ENCODE measurements at places on chromosomes 3 and 15. TPM values are rescaled to one million over a fixed set of nuclear protein-coding genes. Genes with fewer than 3 reads are reported as not detected.

The PLA2G4D gene
- polyA plus RNA-seq, result 0.08 TPM

The ALS2CL gene
- 6.3 TPM for polyA plus RNA-seq

The CYP1A1 gene
- polyA plus RNA-seq, result not detected

The SOX14 gene
- not detected for polyA plus RNA-seq

The ACOX2 gene
- polyA plus RNA-seq, result 23.0 TPM

The GOLGA6L2 gene
- not detected for polyA plus RNA-seq

The LIPH gene
- 0.25 TPM for polyA plus RNA-seq

The LMOD3 gene
- polyA plus RNA-seq, result 163 TPM

The SYNM gene
- polyA plus RNA-seq, result 79.5 TPM

DNA sequence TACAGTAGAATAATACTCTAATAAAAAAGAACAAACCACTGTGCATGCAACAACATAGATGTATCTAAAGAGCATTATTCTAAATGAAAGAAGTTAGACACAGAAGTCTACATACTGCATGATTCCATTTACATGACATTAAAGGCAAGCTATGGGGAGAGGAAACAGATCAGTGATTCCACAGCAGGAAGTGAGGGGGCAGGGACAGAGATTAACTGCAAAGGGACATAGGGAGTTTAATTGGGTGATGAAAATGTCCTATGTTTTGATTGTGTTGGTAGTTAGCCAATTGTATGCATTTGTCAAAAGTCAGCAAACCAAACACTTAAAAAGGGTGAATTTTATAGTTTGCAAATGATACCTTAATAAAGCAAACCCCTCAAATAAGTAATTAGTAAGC is 13.8 kb downstream of the CRYGS start:
- no peak for DNase-seq

GRCh38 chr3:12194669-12195161 is 36.0 kb upstream of the TIMP4 start:
- no peak for DNase-seq

- DNase-seq, result peak; percentile 3
Measured at GRCh38 chr3:148044151-148044550, 635.0 kb downstream of the ZIC1 start.

DNA sequence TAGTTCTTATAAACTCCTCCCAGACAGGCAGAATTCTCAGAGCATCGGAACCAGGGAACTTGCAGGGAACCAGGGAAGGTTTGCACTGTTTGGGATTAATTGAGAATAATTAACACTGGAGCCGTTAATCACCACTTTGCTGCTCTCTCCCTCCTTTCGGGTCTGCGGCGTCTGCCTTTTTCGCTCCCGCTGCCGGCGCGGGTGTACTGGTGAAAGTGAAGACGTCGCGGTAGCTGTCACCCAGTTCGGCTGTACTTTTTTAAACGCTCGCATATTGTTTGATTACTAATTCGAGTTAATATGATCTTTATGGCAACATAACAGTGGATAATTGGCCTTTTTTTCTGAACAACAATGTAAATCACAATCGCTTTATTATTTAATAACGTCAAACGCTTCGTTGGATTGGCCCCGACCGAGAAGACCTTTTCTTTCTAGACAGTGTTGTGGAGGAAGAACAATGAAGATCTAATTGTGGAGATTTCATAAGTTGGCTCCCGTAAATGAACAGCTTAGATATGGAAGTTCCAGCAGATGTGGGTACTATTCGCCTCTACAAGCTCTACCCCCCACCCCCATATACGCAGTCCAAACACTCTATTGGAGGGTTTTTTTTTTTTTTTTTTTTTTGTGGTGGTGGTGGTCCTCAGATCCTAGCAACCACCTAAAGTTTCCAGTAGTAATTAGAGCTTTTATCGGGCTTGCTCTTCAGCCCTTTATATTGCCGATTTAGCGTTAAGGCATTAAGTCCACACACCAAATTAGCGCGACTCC is 12.7 kb downstream of the SOX2 start:
- DNase-seq, result no peak

DNA sequence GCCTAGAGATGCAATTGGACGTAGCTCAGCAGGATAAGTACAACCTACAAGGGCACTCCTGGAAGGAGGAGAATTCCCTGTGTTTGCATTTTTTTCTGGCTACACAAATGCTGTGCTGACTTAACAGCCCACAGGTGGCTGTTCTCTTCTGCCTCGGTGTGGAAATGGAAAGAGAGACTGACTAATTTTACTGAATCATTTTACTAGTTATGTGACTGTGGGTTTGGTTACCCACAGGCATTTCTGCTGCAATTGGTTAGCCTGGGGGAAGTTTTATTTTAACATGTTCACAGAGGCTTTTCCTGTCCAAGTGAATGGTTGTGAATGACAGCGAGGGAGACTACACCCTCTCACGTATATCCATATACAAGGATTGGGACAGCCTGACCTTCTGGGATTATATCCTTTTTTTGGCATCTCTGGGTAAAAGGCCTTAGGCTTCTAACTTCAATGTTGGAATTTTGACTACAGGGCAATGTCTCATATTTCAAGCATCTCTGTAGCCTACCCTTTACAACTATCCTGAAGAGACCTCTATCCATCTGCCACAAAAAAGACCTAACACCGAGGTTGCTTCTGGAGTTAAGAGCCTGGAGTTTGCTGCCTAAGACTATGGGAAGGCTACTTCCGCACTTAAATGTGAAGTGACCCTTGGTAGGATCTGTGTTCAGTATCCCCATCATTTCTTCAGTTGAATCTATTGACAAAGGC is 67.2 kb upstream of the TP63 start:
- DNase-seq, result no peak

DNA sequence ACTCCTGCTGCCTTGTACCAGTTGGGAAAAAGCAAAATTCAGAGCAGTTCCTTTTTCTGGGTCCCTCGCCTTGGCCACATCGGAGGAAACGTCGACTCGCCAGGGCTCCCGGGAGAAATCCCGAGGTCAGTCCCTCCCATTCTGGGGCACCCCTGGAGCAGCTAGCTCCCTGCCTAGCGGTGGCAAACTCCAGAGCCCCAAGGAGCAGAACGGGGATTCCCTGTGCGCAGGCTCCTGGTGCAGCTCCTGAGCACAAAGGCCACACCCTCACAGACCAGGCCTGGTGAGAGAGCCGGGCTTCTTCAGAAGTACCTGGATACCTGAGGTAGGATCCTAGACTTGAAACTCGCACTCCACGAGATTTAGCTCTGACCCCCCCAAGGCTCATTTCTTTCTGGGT is 2.6 kb downstream of the LRRC3B start:
- DNase-seq, result no peak

- no peak for DNase-seq
Measured at GRCh38 chr3:171230865-171231264, 204.3 kb upstream of the SLC2A2 start.

GRCh38 chr15:72740219-72740618 is 43.3 kb downstream of the ADPGK start:
- no peak for DNase-seq

DNA sequence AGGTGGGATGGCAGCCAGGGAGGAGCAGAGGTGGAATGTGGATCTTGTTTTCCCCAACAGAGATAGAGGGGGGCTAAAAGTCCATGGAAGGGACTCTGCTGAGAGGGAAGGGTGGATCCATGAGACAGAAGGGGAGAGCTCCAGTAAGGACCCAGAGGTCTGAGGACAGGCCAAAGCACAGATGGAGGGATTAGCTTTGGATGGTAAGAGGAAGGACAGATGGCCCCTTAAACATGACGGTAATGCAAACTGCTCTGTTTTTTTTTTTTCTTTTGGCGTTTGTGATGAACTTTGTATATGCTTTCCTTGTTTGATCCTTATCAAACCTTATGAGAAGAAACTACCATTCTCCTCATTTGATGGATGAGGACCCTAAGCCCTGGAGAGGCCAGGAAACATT is 96.2 kb downstream of the IGF1R start:
- DNase-seq, result no peak

- no peak for DNase-seq
Measured at GRCh38 chr3:65500398-65501306, 538.1 kb downstream of the MAGI1 start.

DNA sequence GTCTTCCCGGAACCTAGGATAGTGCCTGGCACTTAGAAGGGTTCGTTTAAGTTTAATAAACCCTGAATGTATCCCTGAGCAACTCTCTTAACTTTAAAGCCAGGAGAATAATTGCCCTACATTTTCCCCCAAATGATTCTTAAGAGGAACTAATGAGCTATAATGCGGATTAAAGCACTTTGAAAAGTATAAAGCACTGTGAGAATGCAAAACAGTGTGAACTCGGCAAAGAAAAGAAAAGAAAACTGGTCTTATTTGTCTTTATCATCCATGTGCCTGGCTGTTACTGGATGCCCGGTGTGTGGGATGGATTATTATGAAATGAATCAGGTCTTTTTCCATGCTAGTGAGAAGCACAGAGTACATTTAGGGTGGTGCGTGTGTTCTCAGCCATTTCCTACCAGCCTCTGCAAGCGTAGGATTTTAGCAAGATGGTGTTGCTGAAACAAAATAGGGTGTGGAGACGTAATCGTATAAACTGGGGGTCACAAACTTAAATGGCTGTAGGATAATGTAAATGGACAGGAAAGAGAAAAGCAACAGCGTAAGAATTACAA is 983 bp downstream of the KBTBD12 start:
- no peak for DNase-seq

GRCh38 chr3:198043119-198043518 is 83.1 kb downstream of the LMLN start:
- DNase-seq, result no peak

DNA sequence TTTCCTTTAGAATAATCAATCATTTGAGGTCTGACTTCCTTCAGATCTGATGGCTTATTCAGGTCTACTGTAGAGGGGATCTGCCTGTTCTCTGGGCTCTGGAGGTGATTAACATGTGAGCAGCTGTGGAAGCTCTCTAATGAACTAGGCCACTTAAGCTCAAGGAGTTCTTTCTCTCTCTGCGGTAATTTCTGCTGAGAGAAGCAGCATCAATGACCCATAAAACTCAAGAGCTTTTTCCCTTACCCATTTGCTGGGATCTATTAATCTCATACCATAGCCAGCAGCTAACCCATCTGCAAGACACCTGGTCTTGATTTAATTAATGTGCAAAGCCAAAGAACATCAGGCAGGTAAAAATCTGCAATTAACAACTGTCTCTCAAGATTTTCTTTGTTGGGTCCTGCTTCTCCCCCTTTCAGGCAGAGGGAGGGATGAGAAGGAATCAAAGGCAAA is 73.2 kb upstream of the DLG1 start:
- no peak for DNase-seq

DNA sequence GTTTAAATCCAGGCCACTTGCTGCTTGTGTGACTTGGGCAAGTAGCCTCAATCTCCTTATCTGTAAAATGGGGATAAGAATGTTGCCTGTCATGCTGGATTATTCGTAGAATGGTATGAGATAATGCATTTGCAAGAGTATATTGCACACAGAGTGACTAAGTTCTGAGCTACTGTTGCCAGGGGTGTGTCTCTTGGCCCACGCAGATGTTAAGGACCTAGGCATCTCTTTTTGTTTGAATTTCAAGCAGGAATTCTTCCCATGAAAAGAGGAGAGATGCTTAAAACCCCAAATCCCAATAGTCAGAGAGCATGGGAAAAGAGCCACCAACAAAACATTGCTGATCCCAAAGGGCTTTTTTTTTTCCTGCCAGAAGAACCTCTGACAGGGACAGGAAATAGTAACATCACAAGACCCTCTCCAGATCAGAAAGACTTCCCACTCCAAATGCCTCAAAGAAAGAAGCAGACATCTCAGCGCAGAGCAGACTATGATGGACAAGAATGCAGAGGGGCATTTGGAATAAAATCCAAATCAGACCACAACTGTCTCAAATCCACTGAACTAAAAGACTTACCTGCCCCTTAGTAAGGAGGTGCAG is 90.5 kb downstream of the MRPL46 start:
- DNase-seq, result no peak

DNA sequence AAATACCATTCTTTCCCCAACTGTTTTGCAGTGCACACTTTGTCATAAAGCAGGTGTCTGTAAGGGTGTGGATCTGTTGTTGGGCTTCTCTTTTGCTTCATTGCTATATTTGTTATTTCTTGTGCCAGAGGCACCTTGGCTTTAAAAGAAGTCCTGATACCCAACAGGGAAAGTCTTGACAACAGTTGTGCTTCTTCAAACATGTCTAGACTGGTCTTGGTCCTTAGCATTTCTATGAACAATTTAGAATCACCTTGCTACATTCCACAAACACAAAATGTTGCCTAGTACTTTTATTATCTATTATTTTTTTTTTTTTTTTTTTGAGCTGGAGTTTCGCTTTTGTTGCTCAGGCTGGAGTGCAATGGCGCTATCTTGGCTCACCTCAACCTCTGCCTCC is 233.7 kb downstream of the SLCO3A1 start:
- DNase-seq, result no peak

DNA sequence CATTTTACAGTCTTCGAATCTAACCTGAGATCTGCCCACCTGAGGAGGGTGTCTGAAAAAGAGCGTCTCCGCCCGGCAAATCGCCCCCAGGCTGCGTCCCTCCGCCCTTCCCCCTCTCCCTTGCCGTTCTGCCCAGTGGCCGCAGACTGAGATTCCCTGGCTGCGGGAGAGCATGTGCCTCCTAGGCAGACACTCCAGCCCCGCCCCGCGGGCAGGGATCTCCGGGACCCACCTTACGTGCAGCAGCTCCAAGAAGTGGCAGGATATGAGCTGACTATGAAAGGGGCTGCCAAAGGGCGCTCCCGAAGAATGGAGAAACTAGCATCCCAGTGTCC is 2.7 kb upstream of the WNT5A start:
- DNase-seq, result no peak

DNA sequence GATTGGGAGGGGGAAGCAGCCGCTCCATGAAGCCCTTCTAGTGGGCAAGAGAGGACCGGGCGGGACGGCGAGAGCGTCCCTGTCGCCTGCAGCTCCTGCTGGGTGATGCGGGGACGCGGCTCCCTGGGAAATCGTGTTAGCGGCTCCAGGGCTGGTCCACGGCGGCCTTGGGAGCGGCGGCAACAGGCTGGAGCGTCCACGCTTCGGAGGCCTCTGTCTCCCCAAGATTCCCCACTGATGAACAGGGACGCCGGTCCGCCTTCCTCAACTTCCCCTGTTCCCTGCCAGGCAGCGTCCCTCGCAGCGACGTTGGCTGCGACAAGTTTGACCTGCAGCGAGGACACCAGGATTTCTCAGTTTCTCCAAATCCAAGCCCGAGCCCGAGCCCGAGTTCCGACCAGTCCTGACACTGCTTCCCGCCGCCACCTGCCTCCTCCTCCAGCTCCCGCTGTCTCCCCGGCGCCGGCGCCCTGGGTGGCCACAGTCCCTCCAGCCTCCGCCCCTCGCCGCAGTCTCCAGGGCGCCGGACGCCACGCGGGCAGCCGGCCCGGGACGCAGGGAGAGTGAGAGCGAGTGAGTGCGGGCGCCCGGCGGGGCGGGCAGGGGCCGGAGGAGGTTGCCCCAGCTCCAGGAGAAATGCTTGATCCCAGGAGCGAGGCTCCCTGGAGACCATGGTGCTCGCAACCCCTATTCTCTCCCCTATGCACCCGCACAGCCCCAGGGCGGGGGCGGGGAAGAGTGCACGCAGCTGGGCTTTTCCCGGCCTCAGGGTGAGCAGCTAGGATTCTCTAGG is 78.1 kb upstream of the RNF7 start:
- peak; percentile 30 for DNase-seq

Data from hindlimb muscle (tissue), 1 donor.